Activated naive CD4-positive, alpha-beta T cell treated with anti-CD3 and anti-CD28 coated beads, Interleukin-2, amount 10 ng/mL, durations not matched to agents 5 hours and 36 hours (primary cell): ENCODE measurements at places on chromosomes 6 and 20. TPM values are rescaled to one million over a fixed set of nuclear protein-coding genes. Genes with fewer than 3 reads are reported as not detected.

Gene CGA
- not detected for total RNA-seq

Gene ADAM33
- not detected for total RNA-seq

Gene KIF25
- not detected for total RNA-seq

Gene SMOC2
- not detected for total RNA-seq

Gene PAX1
- not detected for total RNA-seq

Gene MEI4
- not detected for total RNA-seq

Gene MAS1
- not detected for total RNA-seq

Gene HLA-DQA1
- total RNA-seq: 6.1 TPM

Gene C6orf58
- not detected for total RNA-seq

Gene PIGT
- 50.7 TPM for total RNA-seq

Gene AIF1
- 46.1 TPM for total RNA-seq

Gene DNAJC5
- total RNA-seq: 51.1 TPM

Gene BEND3
- total RNA-seq: 2.1 TPM

Gene CRISP3
- not detected for total RNA-seq

Gene CDH4
- 0.13 TPM for total RNA-seq

Gene SALL4
- total RNA-seq: not detected

Gene PLCB4
- total RNA-seq: not detected

Gene COX4I2
- total RNA-seq: not detected

Gene C20orf141
- not detected for total RNA-seq

Gene BCAS1
- 0.05 TPM for total RNA-seq

Gene DNMT3B
- total RNA-seq: 3.5 TPM

Gene TRIM15
- total RNA-seq: not detected

Gene SYNGAP1
- total RNA-seq: 52.1 TPM

Gene OR2H2
- not detected for total RNA-seq

Gene DAAM2
- total RNA-seq: not detected

Gene EGFL8
- total RNA-seq: 11.1 TPM

Gene BPIFB6
- not detected for total RNA-seq
